B cell (primary cell): ENCODE measurements at places on chromosomes 11 and 22. TPM values are rescaled to one million over a fixed set of nuclear protein-coding genes. Genes with fewer than 3 reads are reported as not detected.

- DNase-seq: no peak
These were observed 119.9 kb downstream of the MIAT start for GRCh38 chr22:26777156-26777801.

GRCh38 chr11:83881428-83881827, 595.3 kb upstream of the CCDC90B start:
- no peak for DNase-seq

The TRIM48 gene
- not detected in 2 replicates for total RNA-seq

The TESMIN gene
- total RNA-seq: 4.3 and 4.6 TPM in 2 replicates

DNA sequence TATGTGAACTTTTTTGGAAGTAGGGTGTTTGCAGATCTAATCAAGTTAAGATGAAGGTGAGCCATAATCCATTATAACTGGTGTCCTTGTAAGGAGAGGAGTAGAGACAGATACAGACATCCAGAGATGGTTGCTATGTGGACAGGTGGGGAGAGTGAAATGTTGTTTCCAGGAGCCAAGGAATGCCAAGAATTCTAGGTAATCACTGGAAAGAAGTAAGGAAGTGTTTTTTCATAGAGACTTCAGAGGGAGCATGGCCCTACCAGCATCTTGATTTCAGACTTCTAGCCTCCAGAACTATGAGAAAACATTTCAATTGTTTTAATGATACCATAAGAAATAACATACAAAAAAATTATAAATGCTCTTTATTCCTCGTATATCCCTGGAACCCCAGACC, 320.5 kb upstream of the ANO3 start:
- no peak for DNase-seq

The PNPLA5 gene
- not detected in 2 replicates for total RNA-seq

DNA sequence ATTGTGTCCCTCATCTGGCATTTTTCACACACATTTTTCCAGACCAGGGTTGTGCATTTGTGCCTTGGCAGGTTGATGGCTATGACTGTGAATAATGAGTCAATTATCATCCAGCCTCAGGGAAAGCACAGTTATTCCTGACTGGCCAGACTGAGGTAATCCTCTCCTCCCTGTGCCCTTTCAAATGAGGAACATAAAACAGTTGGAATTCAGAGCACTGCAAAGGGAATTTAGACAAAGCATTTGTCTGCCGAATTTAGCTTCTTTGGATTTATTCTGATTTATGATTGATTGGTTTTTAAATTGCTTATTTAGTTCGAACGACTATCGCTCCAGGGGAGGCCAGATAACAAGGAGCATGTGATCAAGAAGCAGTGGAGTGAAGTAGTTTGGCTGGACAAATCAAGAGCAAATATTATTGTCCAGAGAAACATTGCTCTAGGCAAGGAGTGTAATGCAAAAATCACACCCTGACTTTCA, 30.8 kb upstream of the RAG2 start:
- no peak for DNase-seq

- DNase-seq: no peak
These were observed 30.9 kb upstream of the NNMT start for GRCh38 chr11:114265122-114265878.

- DNase-seq: no peak
These were observed 42.1 kb upstream of the SEZ6L start for GRCh38 chr22:26127126-26127525.

- DNase-seq: no peak
These were observed 7.7 kb downstream of the UBASH3B start for GRCh38 chr11:122663056-122663740.

GRCh38 chr11:19110295-19110694, 6.7 kb upstream of the ZDHHC13 start:
- no peak for DNase-seq

- no peak for DNase-seq
These were observed 931.5 kb upstream of the FAT3 start for GRCh38 chr11:91293119-91293518.

GRCh38 chr11:83666149-83666548, 380.0 kb upstream of the CCDC90B start:
- no peak for DNase-seq

The AIP gene
- total RNA-seq: 120 and 127 TPM in 2 replicates

DNA sequence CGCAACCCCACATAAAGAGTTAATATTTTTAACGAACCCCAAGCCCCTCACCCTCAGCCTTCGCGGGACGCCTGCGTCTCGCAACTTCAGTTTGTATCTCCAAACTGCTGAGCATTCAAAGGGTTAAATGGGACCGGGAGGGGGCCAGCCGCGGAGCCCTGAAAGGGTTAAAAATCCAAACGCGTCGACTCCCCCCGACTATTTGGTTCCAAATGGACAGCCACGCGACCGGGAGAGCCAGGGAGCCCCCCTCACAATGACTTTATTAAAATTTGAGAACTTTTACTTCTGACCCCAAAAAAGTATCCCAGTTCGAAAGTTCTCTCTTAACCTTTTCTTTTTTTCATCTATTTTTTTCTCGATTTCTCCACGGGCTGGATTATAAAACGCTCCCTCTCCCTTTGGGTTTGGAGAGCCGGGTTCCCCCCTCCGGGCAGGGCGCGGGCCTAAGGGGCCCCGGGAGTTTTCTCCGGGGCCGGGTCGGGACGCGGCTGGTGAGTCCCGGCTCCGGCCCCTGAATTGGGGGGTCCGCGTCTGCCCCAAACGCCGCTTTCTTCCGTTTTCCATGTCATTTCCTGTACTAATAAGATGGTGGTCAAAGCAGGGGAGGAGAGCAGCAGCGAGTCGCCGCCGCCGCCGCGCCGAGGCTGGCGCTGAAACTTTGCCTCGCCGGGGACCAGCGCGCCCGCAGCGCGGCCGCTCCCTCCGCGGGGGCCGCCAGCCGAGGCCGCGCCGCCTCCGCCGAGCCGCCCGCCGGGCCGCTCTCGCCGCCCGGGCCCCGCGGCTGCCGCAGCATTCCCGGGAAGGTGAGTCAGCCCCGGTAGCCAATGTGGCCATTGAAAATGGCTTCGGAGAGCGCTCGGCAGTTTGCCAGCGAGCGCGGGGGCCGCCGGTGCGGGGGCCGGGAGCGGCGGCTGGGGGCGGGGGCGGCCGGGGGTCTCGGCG, at the start of gene PRDM11:
Gene PRDM11, plus strand, starts transcription at position 568 of the 945 bp plus-strand sequence. CDS start 35,128 bp downstream, outside the sequence.
- DNase-seq: peak; percentile 77

The OR10A2 gene
- total RNA-seq: not detected in 2 replicates

The CSRP3 gene
- not detected in 2 replicates for total RNA-seq

DNA sequence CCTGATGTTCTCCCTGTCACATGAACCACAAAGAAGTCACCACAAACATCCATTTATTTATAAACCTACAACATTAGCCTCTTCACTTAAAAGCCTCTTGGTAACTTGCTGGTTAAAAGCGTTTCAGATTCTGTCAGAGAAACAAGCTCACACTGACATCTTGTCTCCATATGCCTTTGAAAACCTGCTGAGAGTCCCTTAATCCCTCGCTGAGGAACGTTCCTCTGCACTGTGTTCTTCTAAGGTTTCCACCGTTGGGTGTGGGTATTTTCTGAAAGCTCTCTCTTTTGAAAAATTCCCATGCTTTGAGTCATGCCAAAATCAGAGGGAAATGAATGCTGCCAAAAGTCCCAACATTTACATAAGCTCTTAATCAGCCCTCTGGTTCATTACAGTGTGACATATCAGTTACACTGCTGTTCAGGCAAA, 149.8 kb downstream of the CCDC34 start:
- DNase-seq: no peak

The ANGPTL5 gene
- not detected in 2 replicates for total RNA-seq

DNA sequence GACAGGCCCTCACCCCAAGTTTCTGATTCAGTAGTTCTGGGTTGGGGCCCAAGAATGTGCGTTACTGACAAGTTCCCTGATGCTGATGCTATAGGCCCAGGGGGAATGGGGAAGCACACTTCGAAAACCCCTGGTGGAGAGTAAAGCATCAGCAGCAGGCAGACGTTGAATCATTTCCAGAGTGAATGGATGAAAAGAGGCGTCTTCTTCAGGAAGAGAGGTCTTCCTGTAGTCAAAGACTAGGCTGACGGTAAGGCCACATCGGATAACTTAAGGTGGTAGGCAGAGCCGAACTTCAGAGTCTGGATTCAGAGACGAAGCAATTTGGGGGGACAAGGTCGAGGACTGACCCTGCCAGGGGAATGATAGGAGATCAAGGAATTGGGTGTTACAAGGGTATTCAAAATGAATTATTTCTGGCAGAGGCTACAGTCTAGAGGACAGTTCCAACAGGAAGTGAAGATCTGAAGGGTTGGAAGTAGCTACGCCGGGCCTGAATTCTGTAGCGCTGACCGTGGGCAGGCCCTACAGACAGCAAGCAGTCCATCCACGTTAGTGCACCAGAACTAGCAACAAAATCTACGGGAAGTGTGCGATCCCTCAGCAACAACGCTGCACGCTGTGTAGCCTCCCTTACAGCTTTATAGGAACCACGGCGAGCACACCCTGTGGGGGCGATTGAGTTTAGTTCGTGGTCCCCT, 862 bp upstream of the CENATAC start:
- peak; percentile 64 for DNase-seq

The OR56A5 gene
- total RNA-seq: not detected in 2 replicates

DNA sequence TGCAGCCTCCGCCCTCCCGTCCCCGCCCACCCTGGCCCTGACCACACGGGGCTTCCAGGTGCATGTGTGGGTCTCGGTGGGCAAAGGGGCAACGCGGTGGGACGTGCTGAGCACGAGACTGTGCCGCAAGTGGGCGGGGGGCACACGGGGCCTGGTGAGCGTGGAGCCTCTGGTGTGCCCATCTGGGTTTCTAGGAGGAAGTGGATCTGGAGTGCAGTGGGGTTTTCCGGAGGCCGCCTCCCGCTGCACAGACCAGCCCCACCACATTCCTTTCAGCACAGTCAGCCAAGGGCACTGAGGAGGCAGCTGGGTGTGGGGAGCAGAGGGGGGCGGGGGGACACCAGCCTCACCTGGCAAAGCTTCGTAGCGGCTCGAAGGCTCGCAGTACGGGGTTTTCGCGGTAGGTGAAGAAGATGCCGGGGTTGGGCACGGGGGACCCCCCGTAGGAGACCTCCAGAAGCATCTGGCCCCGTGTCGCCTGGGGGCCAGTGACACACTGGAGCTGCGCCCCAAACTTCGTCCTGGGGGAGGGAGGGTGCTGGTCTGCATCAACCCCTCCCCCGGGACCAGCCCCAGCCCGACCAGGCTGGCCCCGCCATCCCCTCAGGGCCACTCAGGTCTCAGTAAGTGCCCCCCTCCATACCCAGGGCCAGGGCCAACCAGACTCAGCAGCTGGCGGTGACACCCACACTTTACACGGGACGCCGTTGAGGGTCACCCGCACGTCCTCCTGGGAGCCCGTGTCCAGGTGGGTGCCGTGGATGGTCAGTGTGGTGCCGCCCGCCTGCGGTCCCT, 12.4 kb upstream of the MAPK11 start:
- no peak for DNase-seq

DNA sequence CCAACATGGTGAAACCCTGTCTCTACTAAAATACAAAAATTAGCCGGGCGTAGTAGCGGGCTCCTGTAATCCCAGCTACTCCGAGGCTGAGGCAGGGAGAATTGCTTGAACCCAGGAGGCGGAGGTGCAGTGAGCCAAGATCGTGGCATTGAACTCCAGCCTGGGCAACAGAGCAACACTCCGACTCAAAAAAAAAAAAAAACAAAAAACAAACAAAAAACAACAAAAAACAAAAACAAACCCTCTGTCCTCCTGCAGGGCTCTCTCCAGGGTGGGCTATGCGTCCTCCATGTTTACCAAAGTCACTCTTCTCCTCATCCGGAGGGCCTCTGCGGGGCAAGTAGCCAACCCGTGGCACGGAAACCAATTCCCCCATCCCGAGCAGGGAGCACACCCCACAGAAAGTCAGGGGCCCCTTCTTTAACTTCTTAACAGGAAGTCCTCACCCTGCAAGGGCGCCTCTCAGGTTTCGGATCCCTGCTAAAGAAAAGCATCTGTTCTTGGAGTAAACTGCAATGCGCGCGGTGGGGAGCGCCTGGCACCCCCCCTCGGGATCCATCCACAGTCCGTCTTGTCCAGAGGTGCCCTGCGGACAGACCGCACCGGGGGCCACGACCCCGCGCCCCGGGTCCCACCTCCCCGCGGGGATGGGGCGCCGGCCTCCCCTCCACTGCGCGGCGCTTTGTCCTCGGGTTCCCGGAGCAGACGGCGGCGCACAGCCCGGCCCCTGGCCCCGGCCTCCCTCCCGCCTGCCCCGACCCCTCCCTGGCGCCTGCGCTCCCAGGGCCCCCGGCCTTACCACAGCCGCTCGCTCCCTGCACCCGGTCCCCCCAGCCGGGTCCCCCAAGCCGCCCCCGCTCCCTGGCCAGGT, 712 bp downstream of the CERK start:
- DNase-seq: peak; percentile 74

DNA sequence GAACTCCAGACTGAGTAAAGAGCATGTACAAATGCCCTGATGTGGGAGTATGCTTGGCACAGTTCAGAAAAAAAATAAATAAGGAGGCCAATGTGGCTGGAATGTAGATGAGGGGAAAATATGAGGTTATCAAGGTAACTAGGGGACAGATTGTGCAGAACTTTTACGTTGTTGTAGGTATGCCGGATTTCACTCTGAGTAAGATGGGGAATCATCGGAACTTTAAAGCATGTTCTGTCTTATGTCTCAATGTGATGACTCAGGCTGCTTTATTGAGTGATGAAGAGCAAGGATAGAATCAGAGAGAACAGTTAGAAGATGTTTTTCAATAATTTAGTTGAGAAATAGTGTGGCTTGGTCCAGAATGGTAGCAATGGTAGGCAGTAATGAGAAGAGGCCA, 130.4 kb downstream of the C11orf87 start:
- no peak for DNase-seq

The ANKK1 gene
- 0.89 and 1.1 TPM in 2 replicates for total RNA-seq

The HTATIP2 gene
- 30.6 and 31.2 TPM in 2 replicates for total RNA-seq

The PLEKHA7 gene
- total RNA-seq: 8.2 and 10.1 TPM in 2 replicates

The SLC25A22 gene
- total RNA-seq: 25.7 and 28.2 TPM in 2 replicates

The DAGLA gene
- 0.07 TPM in 1 of 2 replicates, not detected in the other for total RNA-seq

GRCh38 chr11:126140201-126140925, 71.1 kb downstream of the RPUSD4 start:
- no peak for DNase-seq

DNA sequence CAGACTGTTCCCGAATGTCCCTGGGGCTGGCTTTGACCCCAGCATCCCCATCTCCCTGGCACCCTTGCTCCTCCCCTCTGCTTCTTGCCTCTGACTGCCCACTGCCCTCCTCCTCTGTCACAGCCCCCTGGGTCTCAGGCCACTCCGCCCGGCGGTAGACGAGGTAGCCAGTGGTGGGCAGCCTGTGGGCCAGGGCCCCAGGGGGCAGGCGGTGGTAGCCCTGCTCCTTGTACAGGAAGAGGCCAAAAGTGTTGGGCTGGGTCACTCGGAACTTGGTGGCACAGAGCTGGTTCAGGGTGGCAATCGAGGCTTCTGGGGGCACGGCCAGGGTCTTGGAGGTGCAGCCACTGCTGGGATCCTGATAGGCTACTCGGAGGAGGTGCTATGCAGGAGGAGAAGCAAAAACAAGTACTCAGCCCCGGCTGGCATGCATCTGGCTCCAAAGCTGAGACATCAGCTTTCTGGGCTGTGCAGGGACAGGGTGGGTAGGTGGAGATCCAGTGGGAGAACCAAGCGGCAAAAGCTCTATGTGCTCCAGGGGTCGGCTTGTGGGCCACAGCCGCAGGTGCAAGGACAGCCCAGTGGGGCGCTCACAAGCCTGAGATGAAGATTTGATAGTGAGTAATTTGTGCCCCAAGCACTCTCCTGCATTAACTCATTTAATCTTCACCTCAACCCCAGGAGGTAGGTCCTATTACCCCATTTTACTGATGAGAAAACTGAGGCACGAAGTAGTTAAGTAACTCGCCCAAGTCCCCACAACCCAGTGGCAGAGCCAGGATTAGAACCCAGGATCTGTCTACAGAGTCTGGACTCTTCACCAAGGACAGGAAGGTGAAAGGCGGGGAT, 3.6 kb downstream of the RIN1 start:
- no peak for DNase-seq

- no peak for DNase-seq
These were observed 5.5 kb upstream of the IGF2 start for GRCh38 chr11:2144544-2145248.

- no peak for DNase-seq
These were observed 123.6 kb downstream of the MN1 start for GRCh38 chr22:27677905-27678458.
